ENCODE measurements at places on chromosomes 11 and 22.

GRCh38 chr22:46081831-46082210, 68.5 kb upstream of the PPARA start:
- no peak for DNase-seq

GRCh38 chr11:98194611-98195010, 826.1 kb upstream of the CNTN5 start:
- no peak for DNase-seq

- peak; percentile 79 for DNase-seq
Observed at GRCh38 chr11:86421946-86422345, 47.3 kb downstream of the CCDC81 start.

DNA sequence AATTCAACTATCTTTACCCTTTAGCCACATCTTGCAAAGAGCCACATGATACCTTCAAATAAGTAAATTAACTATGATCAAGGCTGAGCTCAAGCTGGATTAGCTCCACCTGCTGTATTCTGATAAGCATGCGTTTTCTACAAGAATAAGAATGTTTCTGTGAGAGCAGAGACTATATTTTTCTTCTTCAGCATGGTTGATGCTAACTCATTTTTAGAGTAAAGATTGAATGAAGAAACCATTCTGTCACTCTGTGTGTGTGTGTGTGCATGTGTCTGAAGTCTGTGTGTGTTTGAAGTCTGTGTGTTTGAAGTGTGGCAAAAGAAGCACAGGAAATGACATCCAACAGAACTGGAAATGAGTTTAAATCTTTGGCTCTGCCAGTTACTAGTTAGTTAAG, 12.0 kb upstream of the LAYN start:
- DNase-seq, result no peak

GRCh38 chr11:23990346-23991164, 506.3 kb upstream of the LUZP2 start:
- DNase-seq, result no peak

GRCh38 chr11:124174001-124174583, 9.1 kb upstream of the OR10D3 start:
- peak; percentile 23 for DNase-seq

- DNase-seq, result no peak
Observed at GRCh38 chr11:99148352-99148751, 127.6 kb downstream of the CNTN5 start.

- no peak for DNase-seq
Observed at GRCh38 chr11:86663761-86664160, 8.7 kb downstream of the ME3 start.

GRCh38 chr11:57210781-57211180, 26.3 kb downstream of the APLNR start:
- DNase-seq, result no peak

GRCh38 chr11:68340784-68341556, 28.6 kb downstream of the LRP5 start:
- no peak for DNase-seq

GRCh38 chr22:47623066-47623762, 860.8 kb downstream of the TBC1D22A start:
- DNase-seq, result no peak

- no peak for DNase-seq
Observed at GRCh38 chr11:15716550-15716949, 601.8 kb downstream of the INSC start.

GRCh38 chr11:94853836-94854235, 85.7 kb downstream of the AMOTL1 start:
- no peak for DNase-seq

GRCh38 chr11:126433244-126433846, 77.9 kb downstream of the ST3GAL4 start:
- peak; percentile 49 for DNase-seq

- no peak for DNase-seq
Observed at GRCh38 chr11:88064097-88064705, 111.0 kb downstream of the RAB38 start.

DNA sequence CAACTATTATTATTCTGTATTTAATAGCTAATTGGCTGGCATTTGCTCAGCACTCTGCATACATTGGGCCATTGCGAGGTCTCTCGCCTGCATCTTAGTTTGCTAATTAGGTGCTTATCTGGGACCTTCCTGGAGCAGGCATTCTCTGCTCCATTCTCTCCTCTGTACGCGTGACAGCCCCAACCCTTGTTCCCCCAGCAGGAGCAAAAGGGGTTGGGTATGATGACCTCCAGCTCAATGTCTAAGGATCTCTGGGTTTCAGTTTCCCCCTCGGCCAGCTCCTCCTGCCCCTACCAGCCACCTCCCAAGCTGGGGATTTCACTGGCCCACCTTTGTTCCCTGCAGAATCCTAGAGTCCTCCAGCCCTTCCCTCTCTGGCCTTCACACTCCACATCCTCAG, 9.7 kb upstream of the LGALS2 start:
- DNase-seq, result no peak

- no peak for DNase-seq
Observed at GRCh38 chr11:13972043-13972910, 9.8 kb downstream of the SPON1 start.

DNA sequence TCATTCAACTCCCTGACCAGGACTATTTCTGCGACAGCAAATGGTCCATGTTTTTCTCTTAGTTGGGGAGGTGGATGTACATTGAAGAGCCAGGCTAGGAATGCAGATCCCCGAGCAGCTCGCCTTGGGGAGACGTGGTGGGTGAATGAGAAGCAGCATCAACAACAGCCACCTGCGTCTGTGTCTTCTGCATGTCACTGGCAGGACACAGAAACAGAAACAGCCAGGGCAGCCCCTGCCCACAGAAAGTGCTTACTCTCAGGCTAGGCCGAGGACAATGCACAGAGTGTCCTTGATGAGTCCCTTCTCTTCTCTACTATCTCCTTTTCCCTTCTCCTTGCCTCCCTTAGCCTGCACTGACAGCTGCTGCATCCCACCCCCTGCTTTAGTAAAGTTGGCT, 541.9 kb upstream of the CADM1 start:
- DNase-seq, result no peak

DNA sequence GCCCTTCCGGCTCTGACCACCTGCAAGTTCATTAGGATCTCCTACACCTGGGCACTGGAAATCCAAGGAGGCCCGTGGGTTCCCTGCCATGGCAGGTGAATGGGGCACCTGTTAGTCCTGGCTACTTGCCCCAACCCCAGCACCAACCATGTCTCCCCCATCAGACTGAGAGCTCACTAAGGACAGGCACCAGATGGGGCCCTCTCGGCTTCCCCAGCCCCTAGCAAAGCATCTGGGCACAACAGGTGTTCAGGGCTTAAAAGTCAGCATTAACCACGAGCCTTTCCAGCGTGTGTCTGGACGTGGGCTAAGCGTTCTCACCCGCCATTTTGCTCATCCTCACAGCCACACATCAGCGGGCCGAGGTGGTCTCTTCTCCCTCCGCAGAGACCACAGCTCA, 2.2 kb downstream of the SULT4A1 start:
- no peak for DNase-seq

DNA sequence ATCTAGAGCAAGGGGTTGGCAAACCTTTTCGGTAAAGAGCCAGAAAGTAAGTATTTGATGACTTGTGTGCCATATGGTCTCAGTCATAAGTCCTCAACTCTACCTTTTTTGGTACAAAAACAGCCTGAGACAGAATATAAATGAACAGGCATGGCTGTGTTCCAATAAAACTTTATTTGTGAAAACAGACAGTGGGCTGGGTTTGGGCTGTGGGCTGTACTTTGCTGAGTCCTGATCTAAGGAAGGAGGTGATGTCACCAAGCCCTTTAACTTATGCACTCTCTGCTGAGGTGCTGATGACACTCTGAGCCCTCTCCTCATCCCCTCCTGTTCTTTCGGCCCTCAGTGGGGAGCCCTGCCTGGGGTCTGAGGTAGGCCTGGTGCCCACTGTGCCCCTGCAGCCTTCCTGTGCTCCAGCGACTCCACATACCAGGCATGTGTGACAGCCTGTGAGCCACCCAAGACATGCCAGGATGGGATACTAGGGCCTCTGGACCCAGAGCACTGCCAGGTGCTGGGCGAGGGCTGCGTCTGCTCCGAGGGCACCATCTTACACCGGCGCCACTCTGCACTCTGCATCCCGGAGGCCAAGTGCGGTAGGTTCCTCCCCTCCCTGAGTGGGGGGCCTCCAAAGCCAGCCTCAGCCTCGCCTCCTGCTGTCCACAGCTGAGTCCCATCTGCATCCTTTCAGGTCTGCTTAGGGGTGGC, 85.9 kb upstream of the MYOD1 start:
- DNase-seq, result no peak

DNA sequence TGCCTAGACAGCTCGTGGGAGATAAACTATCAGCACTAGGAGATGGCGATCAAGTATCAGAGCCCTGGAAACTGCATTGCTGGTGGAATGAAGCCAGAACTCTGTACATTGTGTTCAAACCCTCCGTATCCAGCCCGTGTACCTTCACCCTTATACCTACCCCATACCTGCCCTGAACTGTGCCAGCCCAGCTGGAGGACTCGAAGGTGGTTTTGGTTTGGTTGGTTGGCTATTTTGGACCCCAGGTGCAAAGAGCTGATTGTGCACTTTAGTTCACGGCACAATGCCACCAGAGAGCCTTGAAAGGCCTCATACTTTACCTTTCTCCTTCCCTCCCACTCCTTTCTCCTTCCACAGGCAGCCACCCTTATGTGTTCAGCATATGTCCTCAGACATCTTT, 16.0 kb downstream of the FAM83F start:
- DNase-seq, result no peak
